ENCODE measurements at places on chromosomes 2 and 18.

- no peak for DNase-seq
Measured at GRCh38 chr2:137117385-137117784, 352.0 kb downstream of the THSD7B start.

DNA sequence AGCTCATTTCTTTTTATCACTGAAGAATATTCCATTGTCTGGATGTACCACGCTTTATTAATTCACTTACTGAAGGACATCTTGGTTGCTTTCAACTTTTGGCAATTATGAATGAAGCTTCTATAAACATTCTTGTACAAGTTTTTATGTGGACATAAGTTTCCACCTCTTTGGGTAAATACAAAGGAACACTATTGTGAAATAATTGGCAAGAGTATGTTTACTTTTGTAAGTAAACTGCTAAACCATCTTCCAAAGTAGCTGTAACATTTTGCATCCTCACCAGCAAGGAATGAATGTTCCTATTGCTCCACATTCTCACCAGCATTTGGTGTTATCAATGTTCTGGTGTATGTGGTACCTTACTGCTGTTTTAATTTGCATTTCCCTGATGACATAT lies 15.8 kb upstream of the VWC2L start:
- DNase-seq: no peak

GRCh38 chr2:199309973-199310372 lies 147.8 kb downstream of the SATB2 start:
- no peak for DNase-seq

DNA sequence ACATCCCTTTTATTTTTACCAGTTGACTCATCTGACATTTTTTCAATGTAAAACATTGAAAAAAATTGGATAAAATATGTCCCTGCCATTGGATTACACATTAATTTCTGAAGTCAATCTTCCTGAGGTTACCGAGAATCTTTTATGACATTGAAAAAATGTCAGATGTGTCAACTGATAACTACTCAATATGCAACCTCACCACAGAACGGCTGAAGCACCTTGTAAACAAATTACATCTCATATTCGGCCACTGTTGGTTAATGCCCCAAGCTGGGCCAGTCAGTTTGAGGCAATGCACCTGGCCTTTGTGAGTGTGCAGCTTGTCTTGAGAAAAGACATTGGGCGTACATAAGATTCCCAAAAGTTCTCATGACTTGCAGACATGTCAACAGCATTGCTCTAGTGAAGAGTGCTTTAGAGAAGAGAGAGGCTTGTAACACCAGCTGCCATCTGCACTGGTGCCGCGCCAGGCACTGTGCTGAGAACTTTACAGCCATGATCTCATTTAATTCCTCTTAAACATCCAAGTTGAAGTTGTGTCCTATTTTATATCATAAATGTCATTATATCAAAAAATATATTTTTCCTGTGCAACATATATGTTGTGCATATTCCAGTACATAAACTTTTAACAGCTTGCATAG lies 112.7 kb upstream of the SLC35G4 start:
- DNase-seq: no peak

DNA sequence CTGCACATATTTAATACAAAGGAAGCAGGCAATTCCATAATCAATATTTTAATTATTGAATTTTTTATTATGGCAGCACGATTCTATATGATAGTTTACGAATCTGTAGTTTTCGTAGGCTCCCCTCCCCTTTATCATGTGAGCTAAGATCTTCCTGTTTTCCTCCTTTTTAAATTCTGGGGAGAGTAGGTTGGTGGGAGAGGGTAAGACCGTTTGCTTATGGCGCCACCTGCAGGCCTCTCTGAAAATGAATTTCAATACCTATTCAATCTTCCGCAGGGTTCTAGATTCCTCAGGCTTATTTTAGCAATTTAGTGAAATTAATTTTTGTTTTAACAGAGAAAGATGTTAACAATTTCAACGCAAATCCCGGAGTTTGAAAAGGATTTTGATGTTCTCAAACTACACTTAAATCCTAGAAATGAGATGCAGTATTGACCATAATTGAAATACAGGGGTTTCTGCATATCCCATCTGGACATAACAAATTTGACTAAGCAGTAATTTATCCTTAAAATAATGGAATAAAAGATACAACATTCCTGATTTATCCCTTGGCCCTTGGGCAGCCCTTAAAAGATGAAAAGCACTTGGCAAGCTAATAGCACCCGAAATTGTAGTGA lies 12.8 kb upstream of the GBX2 start:
- DNase-seq: no peak

- DNase-seq: no peak
Measured at GRCh38 chr2:241895712-241896641, 26.4 kb downstream of the RTP5 start.

DNA sequence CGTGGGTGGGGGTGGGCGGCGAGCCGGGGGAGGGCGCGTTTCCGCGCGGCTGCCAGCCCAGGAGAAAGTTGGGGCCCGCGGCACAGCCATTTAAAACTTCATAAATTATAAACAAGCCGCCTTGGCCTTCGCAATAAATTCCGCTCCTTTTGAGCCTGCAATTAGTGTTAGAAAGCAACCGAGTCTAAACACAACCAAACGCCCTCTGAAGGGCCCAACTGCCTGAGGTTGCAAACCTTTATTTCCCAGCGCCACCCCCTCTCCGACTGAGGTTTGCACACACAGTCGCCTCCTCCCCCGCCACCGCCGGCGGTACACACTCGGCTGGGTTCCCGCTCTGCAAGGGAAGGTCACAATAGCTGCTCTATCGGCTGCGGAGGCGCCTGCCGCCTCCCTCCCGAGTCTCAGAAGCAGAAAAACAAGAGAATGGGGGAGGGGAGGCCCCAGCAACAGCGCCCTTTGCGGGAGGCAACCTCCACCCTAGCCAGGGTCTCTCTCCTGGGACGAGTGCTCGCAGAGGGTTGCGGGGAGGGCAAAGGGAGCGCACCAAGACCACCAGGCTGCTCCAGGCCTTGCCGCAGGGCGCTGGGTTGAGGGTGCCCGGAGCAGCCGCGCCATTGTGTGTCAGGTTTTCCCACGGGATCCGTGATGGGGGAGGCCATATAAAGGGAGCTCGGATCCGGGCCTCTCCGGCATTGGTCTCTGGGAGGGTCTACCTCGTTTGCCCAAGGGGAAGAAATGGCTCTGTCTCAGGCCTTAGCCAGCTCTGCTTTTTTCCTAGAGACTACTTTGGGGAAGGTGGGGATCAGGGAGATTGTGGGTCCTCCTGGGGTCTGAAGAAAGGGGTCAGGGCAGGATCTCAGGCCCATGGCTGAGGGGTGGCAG lies 13.4 kb upstream of the HOXD1 start:
- DNase-seq: no peak

DNA sequence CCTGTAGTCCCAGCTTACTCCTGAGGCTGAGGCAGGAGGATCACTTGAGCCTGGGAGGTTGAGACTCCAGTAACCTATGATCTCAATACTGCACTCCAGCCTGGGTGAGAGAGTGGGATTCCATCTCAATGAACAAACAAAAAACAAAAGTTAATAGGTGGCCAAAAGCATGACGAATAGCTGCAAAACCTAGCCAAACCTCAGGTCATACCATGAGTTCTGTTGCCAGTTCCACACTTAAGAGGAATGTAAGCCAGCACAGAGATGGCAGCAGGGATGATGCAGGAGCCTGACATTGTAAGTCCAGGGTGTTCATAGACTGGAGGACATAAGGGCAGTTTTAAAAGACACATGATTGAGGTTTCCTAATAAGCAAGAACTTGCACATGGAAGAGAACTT lies 55.3 kb upstream of the RMDN2 start:
- DNase-seq: no peak

GRCh38 chr2:18754286-18754685 lies 164.9 kb upstream of the NT5C1B start:
- no peak for DNase-seq

DNA sequence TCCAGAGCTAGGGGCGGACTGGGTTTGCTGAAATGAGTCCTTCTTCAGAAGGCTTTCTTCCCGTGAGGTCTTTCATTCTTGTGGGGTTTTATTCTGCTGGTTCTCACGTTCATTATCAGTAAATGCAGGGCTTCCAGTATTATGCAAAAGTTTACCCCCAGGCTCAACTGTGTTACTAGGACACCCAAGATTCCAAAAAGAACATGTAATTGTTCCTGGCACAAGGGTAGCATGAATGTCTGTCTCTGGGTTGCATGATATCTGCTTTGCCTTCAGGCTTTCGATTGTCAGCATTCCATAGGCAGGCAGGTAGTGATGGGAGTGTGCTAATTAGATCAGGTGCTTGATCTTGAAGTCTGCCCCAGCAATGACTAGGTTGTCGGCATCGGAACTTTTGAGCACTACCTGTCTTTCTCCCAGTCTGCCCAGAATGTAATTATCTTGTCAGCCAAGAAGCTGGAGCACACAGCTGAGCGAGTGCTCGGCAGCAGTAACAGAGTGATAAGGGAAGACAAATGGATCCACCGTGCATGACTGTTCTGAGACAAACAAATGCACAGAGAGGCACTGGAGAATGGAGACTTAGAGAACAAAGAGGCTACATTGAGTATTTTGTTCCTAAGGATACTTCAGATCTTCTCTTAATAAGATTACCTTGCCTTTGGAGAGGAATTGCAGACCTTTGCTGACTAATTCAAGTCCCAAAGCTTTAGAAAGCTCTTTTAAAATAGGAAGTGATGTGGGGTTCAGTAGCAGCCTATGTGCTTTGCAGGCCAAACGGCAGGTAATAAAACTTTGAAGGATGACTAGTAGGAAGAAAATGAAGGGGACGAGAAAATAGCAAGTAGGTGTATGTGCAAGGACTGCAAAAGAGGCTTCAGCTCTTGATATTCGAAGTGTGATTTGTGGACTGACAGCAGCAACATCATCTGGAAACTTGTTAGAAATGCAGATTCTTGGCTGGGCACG lies 41.9 kb downstream of the ITGB6 start:
- no peak for DNase-seq

DNA sequence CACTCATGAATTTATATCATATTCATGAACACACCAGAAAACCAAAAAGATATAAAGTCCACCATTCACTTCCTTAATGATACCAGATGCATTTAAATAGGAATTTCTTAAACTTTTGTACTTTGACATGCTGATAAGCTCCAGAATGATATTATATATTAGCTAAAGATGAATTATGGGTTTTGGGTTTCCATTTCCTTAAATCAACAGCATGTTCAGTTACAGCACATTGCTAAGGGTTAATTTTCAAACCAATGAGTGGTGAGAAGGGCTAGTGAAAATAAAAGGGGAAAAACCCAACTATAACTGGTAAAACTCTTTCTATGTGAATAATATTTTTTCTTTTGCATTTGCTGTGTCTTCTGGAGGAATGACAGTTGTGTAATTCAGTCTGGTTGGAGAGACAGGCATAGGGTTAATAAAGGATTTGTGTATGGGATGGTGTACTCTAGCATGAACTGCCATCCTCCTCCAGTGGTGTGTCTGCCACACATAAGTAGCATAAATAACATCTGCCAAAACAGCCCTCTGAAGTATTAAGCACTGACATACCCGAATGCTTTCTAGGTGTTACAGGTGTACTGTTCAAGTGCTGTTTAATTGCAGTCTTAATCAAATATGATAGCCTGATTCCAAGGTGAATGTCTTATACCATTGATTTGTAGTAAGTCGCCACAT lies 19.3 kb upstream of the CPS1 start:
- DNase-seq: no peak

DNA sequence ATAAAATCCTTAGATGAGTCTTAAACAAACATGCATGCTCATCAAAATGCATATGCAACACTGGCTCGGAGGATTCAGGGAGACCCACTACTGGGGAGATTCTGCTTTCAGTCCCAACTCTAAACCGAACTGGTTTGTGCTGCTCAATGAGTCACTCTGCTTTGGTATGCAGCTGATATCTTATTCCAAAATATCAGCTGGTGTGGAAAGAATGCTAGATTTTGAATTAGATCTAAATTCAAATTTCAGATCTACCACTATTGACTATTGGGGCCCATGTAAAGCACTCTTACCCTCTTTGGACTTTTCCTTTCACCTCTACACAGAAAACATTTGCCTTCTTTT lies 39.2 kb upstream of the TTN start:
- DNase-seq: no peak

- DNase-seq: no peak
Measured at GRCh38 chr2:207937253-207937652, 88.1 kb downstream of the PLEKHM3 start.

GRCh38 chr18:80147037-80147417 lies 38.0 kb downstream of the ADNP2 start:
- DNase-seq: no peak

Data from CD4-positive, alpha-beta T cell treated with Interferon gamma for 1 hour (primary cell).